Kidney tubule cell (primary cell): ENCODE measurements at places on chromosomes 6 and 20.
A peak's percentile ranks its signal among the peaks of the same experiment; 100 is the strongest.

- DNase-seq: no peak
Measured at GRCh38 chr6:129055796-129056195, 172.9 kb downstream of the LAMA2 start.

- DNase-seq: no peak
Measured at GRCh38 chr6:152002306-152002705, 194.8 kb downstream of the ESR1 start.

DNA sequence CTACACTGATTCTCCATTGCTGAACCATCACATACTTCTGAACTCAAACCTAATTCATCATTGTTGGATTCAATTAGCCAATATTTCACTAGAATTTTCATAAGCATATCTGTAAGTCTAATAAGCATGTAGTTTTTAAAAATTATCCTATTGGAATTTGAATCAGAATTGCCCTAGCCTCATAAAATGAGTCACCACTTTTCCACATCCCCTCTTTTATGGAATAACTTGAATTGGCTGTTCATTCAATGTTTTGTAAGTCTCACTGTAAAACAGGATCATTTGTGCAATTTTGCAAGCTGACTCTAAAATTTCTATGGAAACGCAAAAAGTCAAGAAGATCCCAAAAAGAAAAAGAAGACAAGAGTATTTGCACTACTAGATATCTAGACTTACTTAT lies 141.0 kb downstream of the HACE1 start:
- DNase-seq: no peak

- DNase-seq: peak; percentile 63
Measured at GRCh38 chr6:22605736-22606135, 36.4 kb downstream of the HDGFL1 start.

GRCh38 chr6:106757267-106757666 lies 127.9 kb downstream of the QRSL1 start:
- DNase-seq: no peak

DNA sequence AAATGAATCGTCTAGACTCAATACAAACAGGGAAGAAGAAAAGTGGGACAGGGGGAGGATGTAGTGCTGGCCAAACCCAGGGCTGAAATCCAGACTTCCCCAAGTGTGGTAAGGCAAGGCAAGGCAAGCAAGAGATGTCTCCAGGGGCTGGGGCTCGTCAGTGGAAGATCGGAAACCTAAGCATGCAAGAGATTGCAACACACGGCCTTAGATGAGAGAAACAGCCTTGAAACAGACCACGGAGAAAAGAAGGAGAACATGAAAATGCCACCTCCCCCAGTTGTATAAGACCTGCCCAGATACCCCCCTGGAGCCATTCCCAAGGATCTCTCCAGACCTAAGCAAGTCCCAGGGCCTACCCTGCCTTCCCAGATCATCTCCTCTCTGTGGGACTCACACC lies 20.0 kb downstream of the VEGFA start:
- no peak for DNase-seq

GRCh38 chr6:108616973-108617372 lies 56.3 kb downstream of the FOXO3 start:
- DNase-seq: no peak

DNA sequence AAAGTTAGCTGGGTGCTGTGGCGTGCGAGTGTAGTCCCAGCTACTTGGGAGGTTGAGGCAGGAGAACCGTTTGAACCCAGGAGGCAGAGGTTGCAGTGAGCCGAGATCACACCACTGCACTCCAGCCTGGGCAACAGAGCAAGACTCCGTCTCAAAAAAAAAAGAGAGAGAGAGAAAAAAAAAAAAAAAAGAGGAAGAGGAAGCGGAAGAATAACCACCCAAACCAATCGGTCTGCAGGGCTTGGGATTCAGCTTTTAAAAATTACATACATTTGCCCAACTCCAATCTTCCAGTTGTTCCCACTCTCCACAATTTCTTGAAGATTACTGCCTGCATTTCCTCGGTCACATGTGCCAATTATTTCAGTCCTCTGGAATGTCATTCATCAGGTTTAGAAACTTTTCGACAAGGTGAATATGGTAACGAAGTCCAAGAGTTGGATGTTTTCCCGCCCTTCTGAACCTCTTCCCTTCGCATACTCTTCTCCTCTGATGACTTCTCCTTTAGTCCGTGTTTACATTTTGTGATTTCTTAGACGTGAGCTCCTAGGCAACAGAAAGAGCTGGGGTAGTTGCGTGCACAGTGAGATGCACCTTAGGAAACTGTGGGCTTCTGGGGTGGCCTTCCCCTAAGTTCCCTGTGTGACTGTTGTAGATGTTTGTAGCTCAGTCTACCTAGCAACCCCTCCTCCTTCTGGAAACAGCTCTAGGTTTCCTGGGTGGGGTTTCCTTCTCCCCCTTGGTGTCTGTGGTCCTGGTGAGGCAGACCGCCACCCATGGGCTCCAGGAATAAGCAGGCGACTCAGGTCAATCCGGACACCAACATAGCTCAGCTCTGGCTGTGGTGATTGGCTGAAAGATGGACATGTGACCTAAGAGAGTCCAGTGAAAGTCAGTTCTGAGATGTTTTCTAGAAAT lies 63.0 kb upstream of the NCOA3 start:
- peak; percentile 69 for DNase-seq

GRCh38 chr20:34431168-34431567 lies 68.1 kb downstream of the ITCH start:
- no peak for DNase-seq

DNA sequence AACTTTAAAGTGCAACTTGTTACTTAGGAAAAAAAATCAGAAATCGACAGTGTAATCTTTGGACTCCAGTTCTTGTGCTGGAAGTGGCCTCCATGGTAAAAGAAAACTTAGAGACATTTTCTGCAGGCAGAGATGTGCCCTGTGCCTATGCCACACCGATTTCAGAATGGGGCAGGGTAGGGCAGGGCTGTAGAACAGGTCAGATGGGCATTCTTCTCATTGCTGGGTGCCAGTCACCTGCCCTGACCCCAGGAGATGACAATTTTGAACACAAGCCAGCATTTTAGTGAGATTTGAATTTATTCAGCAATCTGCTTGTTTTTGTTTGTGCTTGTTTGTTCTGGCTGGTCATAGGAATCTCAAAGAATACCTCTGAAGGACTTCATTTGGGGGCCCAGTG lies 63.3 kb downstream of the SASH1 start:
- no peak for DNase-seq

DNA sequence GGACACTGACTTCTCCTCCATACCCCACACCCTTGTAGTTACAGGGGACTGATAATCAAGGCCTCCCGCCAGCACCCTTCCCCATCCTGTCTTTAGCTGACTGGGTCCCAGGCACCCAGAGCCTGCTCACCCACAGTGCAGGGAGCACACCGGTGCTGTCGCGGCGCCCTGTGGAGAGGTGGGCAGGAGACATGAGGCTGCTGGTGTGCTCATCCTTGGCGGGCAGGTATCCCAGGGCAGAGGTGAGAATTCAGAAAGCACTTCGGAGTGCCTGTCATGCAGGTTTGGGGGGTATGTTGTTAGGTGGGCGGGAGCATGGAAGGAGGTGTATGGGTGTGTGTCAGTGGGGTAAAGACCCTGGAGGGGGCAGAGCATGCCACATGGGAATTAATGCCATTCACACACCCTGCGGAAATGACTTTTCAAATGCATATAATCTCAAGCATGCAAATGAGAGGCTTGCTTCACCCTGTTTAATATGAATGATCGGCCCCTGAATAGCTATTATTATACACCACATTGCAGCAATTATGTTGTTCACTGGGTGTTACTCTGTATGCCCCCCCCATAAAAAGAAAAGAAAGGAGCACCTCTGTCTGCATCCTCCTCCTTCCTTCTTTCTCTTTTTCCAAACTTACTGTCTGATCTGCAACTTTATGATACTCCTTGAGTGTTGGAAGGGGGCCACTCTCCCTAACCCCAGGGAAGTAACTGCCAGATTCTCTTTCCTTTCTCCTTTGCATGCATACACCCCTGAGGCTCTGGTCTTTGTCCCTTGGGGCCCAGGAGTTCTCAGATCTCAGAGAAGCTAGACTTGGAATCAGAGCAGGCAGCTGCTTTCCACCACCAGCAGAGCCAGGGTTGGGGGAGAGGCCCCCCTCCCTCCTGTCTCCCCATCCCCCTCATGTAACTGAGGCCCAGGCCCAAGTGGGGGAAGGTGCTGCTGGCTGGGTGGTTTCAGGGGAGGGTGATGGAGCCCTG lies 16.0 kb downstream of the FOXP4 start:
- DNase-seq: no peak

DNA sequence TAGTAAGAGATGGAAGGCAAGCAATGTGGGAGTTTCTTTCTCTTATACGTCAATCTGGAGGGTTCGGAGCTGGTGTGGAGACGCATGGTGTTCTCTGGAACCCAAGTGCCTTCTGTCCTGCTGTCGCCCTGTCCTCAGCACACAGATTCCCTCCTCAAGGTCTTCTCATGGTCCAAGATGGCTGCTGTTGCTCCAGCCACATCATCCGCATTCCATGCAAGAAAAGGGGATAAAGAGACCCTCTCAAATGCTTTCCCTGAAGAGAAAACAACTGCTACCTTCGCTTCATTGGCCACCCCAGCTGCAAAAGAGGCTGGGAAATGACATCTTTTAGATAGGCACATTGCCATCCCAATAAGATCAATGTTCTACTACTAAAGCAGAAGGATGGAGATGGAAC lies 151.2 kb downstream of the ANKRD60 start:
- no peak for DNase-seq

GRCh38 chr6:11221623-11222384 lies 10.7 kb downstream of the NEDD9 start:
- DNase-seq: no peak

DNA sequence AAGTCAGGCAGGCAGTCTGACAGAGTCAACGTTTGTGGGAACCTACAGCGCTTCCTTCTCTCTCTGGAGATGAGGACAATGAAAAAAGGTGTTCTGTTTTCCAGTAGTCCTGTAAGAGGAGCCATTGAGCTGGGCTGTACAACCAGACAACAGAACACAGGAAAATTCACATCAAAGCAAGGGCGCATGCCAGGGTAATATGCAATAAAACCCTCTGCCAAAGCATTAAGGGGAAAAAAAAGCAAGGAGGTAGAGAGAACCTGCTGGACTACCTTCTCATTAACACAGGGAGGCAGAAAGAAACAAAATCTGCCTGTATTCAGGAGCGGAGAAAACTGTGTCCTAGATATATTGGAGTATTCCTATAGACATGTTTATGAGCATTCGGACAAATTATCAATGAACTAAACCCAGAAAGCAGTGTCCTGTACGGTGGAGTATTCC lies 1.3 kb downstream of the RNF24 start:
- peak; percentile 86 for DNase-seq

- DNase-seq: no peak
Measured at GRCh38 chr6:57087916-57088315, 2.1 kb upstream of the ZNF451 start.

- DNase-seq: peak; percentile 94
Measured at GRCh38 chr20:64224351-64225170, 31.0 kb upstream of the PCMTD2 start.

- DNase-seq: peak; percentile 42
Measured at GRCh38 chr6:31178143-31179041, 7.9 kb upstream of the POU5F1 start.

DNA sequence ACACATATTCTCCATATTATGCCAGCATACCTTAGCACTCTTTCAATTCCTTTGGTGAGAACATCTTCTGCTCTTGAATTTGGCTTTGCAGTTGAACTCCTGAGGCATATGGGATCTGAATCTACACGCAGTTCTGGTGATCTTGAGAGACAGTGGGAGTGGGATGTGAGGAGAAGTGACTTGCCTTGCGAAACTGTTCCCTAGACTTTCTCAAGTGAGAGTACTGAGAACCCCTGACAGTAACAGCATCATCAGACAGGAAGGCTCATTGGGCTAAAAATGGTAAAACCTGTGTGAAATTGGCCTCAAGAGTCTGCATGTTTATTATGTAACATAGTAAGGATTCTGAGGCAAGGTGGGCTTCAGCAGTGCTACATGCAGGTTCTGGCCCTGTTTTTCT lies 49.1 kb upstream of the CEP85L start:
- no peak for DNase-seq

- DNase-seq: no peak
Measured at GRCh38 chr6:13915561-13916229, 9.1 kb upstream of the RNF182 start.

- DNase-seq: peak; percentile 52
Measured at GRCh38 chr6:143955971-143956370, 52.1 kb downstream of the PLAGL1 start.

- no peak for DNase-seq
Measured at GRCh38 chr6:16421462-16421960, 183.1 kb downstream of the GMPR start.

GRCh38 chr6:159033160-159034049 lies 11.4 kb downstream of the TAGAP start:
- no peak for DNase-seq

DNA sequence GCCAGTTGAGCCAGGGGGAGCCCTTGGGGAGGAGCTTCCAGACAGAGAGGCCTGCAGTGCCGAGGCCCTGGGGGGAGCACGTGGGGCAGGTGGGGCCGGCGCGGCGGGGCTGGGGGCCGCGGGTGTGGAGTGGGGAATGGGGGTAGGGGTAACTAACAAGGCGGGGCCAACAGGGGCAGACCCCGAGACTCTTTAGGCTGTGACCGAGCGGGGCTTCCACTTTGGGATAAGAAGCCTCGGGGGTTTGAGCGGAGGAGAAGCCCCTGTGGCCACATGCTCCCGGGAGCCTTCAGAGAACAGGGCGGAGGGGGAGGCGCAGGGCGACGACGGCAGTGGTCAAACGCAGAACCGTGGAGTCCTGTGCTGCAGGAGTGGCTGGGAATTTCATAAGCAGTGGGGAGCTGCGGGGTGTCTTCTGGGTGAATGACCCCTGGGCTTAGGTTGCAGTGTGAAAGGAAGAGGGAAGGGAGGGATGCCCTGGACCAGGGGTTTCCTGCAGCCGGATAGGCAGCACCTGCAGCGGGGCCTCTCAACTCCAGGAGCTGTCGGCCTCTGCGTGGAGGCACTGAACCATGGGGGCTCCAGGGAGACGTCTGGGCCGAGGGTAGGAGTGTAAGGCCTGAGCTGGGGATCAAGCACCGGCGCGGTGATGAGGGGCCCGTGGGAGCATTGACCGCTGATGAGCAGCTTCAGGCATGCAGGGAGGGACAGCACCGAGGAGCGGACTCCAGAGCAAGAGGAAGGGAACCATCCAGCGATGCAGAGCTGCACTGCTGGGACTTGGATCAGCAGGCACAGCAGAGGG lies 121.0 kb downstream of the SYNDIG1 start:
- no peak for DNase-seq
